ENCODE measurements at places on chromosomes 2 and 18.

GRCh38 chr2:105867587-105867986 is 122.9 kb downstream of the NCK2 start:
- no peak for DNase-seq

DNA sequence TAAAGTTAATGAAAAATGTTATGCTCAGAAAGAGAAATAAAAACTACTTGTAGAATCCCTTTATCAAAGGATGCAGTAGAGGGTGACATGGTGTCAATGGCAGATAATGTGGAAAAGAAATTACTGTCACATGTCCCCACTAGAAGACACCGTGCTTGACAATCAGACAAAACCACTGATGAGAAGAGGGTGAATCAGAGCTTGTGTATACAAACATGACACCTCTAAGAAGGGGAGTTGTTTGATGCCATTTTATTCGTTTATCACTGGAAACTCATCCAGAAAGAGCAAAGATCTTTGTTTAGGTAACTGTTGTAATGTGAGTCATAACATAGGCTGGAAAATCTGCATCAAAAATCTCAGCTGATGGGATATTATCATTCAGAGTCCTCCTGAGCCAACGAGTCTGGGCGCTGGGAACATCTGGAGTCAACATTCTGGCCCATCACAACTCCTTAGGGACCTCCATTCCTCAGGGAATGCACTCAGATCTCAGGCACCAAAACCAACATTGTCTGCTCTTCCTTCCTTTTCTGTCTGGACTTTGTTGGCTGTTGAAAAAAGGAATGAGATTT is 49.5 kb upstream of the RAB12 start:
- no peak for DNase-seq

DNA sequence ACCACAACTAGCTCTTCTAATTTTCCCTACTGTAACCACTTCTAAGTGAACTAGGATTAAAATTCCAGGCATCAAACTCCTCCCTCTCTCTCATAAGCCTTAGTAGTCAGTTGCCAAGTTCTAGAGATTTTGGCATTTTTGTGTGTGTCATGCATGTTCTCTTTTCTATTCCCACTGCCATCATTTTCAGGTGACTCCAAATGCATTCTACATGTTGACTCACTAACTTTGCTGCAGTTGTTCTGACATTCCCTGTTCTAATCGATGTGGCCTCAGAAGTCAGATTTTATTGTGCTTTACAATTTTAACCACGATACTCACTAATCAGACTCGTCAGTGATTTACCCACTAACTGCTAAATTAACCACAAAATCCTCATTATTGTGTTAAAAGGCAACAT is 13.3 kb downstream of the DSC1 start:
- no peak for DNase-seq

- no peak for DNase-seq
Measured at GRCh38 chr2:237258116-237258515, 155.8 kb downstream of the COL6A3 start.

DNA sequence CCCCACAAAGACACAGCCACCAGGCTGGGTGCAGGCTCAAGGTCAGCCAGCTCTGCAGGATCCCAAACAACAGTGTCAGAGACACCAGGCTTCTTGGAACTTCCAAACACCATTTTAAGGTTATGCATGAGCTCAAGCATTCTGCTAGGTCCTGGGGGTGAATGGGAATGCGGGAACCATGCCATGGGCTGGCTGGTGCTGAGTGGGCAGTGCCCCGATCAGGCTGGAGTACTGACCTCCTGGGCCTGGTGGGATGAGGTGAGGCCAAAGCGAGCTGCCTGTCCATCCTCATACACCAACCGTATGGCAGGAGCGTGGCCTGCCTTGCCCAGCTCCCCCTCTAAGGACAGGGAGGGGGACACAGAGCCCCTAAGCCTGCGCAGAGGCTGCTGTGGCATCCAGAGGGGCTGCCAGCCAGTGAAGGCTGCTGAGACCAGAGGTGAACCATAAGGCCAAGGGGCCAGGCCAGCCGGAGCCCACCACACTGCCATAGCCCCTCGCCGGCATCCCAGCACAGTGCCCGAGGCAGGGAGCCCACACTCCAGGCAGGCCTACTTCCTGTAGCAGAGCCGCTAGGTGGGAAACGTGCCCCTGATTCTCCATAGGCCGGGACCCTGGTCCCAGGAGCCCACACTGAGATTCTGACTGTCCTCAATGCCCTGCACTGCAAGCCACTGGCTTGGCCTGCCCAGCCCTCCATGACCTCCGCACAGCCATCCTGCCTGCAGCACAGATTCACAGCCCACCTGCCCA is 135.0 kb downstream of the HDAC4 start:
- DNase-seq, result no peak
